GM23338 (cell line): ENCODE measurements at places on chromosomes 11 and 22.

DNA sequence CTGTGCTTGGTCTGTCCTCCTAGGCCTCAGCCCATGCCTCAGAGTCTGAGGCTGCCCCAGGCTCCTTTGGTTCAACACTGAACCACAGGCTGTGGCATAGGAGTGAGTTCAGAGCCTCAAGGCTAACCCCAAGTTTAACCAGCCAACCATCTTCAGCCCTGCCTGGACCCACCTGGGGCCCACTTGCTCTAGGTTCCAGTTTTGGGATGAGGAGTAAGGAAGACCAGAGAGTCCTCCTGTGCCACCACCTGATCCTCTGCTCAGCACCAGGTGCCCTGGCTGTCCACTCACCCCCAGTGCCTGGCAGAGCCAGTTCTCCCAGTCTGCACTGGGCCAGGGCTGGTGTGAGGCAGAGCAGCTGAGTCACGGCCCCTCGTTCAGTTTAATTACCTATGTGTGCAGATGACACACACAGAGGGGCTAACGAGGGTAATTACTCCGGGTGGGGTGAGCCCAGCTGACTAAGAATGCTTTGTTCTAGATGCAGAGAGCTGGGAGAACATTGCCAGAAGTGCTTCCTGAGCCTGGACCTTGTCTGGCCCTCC, 12.0 kb upstream of the TMPRSS13 start:
- DNase-seq, result no peak
- H3K27me3 ChIP-seq, result no peaks in the 10 kb centered on the region
- no peaks in the 10 kb centered on the region for H3K36me3 ChIP-seq
- no peak overlapping the region for H3K27ac ChIP-seq

DNA sequence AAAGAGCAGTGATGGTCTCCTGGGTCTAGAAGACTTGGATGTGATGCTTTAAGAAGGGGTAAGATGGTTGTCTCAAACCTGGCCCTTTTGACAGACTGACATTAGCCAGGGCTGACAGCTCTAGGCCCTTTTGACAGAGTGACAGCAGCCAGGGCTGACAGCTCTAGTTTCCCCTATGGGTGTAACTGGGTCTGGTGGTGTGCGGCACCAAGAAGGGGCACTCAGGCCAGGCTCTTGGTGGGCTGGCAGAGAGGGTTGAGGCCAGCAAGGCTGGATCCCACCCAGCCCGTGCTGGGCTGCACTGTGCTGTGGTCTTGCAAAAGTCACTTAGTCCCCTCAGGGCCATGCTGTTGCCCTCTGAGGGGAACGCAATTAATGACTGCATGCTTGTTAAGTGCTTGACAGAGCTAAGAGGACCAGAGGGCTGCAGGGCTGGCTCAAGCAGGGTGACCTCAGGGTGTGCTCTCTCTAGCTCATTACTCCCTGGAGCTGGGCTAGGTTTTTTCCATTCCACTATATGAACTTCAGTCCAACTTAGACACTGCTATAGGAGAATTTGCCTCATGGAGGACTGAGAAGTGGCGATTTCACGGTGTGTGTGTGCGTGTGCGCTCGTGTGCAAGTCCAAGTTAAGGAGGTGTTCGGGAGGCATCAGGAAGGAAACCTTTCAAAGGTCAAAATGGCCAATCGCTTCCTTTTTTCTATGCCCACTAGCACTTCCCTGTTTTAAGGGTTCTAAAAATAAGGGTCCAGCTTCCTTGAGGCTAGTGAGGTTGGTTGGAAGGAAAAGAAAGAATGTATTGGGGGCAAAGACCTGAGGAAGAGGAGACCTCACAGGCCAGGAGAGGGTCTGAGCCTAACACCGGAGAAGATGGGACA, 4.4 kb downstream of the UBASH3B start:
- H3K4me1 ChIP-seq, result peaks cover 4% of the 10 kb centered on the region; the same call in 1 of the 2 replicates
- H3K27me3 ChIP-seq, result peaks cover 14% of the 10 kb centered on the region
- no peak overlapping the region for H3K27ac ChIP-seq

GRCh38 chr11:92803391-92803790, 166.1 kb upstream of the MTNR1B start:
- H3K4me3 ChIP-seq, result no peak overlapping the region
- no peaks in the 10 kb centered on the region; the same call in 1 of the 2 replicates for H3K36me3 ChIP-seq
- H3K27me3 ChIP-seq, result no peaks in the 10 kb centered on the region
- DNase-seq, result no peak

- H3K4me1 ChIP-seq, result no peaks in the 10 kb centered on the region
- H3K36me3 ChIP-seq, result no peaks in the 10 kb centered on the region
- DNase-seq, result no peak
- no peak overlapping the region for H3K27ac ChIP-seq
- H3K4me3 ChIP-seq, result no peak overlapping the region
Observed at GRCh38 chr11:122337241-122337640, 221.2 kb upstream of the BLID start.

DNA sequence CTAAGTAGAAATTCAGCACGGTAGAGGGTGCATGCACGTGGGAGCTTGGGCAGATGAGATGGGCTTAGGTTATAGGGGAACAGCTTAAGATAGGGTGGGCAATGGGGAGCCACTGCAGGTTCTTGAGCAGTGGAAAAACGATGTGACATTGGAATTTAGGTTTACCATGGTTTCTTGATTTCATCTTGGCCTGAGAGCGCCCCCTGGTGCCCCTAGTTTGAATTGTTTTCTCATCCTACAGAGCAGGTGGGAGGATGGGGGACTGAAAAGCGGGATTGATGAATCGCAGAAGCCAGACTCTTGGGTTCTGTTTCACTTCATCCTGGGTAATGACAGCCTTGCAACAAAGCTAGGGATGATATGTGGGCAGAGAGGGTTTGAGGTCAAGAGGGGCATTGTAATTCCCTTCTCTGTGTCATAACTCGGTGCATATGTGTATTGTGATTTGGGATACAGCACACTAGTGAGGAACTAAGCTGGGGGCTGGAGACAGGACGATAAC, 6.7 kb upstream of the MCAM start:
- peaks cover 28% of the 10 kb centered on the region for H3K4me1 ChIP-seq
- H3K4me3 ChIP-seq, result no peak overlapping the region
- H3K27ac ChIP-seq, result no peak overlapping the region
- 0 out of 2 replicates have a peak, but pooled peaks cover 6% of the 10 kb centered on the region for H3K27me3 ChIP-seq
- H3K36me3 ChIP-seq, result no peaks in the 10 kb centered on the region
